ENCODE measurements at places on chromosomes 16 and 17. TPM values are rescaled to one million over a fixed set of nuclear protein-coding genes. Genes with fewer than 3 reads are reported as not detected.

DNA sequence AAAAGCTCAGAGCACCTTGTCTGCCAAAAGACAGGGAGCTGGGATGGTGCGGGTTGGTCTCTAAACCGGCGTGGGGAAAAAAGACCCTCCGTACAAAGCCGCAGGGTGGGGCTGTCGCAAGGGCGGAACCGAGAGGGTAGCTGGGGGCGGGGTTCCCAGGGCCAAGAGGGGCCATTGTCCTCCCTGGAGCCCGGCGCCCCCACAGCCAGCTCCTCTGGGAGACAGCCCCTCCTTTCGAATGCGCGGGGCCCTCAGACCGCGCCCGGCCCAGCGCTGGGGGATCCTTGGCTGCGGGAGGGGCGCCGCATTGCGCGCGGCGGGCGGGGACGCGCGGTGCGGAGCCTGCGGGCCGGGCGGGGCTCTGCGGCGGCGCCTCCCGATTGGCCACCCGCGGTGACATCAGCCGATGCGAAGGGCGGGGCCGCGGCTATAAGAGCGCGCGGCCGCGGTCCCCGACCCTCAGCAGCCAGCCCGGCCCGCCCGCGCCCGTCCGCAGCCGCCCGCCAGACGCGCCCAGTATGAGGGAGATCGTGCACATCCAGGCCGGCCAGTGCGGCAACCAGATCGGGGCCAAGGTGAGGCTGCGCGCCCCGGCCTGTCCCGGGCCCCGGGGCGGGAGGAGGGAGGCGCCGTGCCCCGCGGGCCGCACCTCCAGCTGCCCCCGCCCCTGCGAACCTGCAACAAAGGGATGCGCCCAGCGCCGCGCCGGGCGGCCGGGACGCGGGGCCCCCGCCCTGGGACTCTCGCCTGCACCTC lies at the start of gene TUBB3:
TUBB3 (plus strand) TSS at position 459 of the 756 bp plus-strand sequence; CDS start at position 519, 60 bp downstream.
- DNase-seq = peak; percentile 80

- no peak for DNase-seq
Measured at GRCh38 chr16:8053437-8053836, 536.9 kb downstream of the TMEM114 start.

- DNase-seq = peak; percentile 8
Measured at GRCh38 chr17:39513309-39513708, 52.0 kb downstream of the CDK12 start.

DNA sequence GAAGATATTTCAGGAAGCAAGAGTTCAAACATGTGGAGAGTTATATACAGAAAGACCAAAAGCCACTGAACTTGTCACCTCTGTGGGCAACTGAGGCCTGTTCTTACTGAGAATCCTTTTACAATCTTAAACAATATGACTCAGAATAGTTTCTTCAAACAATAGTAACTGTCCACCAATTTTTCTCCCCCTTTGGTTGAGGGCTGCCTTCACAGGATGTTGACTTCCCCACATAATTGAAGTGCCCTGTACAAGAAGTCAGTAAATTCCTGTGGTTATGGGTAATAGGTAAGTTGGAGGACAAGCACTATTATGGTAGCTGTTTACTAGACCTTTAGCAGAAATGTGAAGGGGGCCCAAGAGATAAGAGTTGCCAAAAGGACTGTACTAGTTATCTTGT lies 215.8 kb downstream of the CDH8 start:
- DNase-seq = no peak

The ARL6IP1 gene
- 99.5 TPM for polyA plus RNA-seq
